ENCODE measurements at places on chromosomes 6 and 20.

GRCh38 chr20:24828992-24829648 is 119.9 kb upstream of the CST7 start:
- no peak for DNase-seq

- DNase-seq: no peak
Measured at GRCh38 chr20:58927490-58928061, 53.5 kb upstream of the NELFCD start.

DNA sequence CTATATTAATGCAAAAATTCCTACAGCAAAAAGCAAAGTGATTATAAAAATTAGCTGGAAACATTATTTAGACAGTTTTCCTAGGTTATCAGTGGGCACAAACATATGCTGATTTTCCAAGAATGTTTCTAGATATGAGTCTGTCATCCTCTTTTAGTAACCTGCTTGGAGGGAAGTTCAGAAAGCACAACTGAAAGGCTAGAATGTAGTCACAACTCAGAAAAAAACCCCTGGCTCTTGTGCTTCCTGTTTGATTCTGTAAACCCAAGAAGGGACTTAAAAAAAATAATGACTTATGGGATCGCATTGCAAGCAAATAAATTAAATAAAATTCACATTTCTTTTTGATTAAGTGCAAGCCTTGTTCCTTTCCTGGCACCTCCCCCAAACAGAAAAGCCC is 708.4 kb upstream of the EPHA7 start:
- no peak for DNase-seq

DNA sequence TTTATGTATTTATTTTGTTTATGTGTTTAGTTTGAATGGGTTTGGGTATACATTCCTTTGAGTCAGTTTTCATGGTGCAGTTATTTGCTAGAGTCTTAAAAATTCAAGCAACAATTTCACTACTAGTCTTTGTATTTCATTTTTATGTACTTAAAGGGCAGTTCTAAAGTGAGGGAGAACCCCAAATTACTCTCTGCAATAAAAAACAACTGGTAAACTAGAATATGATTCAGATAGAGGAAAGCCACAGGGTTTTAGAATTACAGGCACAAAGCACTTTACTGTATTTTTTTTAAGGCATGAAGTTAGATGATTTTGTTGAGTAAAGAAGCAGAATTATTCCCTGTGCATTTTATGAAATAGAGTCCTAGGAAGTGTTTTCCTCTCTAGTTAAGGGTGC is 183.3 kb downstream of the ARID1B start:
- no peak for DNase-seq

- no peak for DNase-seq
Measured at GRCh38 chr6:12383448-12383847, 93.3 kb downstream of the EDN1 start.

DNA sequence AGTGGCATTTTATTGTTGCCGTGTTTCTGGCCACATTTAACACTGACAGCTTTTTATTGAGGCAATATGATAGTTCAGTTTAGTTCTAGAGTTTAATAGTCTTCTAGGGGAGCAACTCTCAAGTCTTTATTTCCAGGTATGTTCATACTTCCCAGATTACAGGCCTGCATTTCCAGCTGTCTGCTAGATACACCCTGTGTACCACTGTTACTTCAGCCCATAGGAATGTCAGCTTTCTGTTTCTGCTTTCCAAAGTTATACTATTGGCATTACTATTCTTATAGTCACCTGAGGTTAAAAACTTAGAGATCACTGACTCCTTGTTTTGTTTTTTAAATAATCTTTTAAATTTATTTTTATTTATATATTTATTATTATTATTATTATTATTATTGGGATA is 7.6 kb downstream of the ZNF451 start:
- peak; percentile 71 for DNase-seq

DNA sequence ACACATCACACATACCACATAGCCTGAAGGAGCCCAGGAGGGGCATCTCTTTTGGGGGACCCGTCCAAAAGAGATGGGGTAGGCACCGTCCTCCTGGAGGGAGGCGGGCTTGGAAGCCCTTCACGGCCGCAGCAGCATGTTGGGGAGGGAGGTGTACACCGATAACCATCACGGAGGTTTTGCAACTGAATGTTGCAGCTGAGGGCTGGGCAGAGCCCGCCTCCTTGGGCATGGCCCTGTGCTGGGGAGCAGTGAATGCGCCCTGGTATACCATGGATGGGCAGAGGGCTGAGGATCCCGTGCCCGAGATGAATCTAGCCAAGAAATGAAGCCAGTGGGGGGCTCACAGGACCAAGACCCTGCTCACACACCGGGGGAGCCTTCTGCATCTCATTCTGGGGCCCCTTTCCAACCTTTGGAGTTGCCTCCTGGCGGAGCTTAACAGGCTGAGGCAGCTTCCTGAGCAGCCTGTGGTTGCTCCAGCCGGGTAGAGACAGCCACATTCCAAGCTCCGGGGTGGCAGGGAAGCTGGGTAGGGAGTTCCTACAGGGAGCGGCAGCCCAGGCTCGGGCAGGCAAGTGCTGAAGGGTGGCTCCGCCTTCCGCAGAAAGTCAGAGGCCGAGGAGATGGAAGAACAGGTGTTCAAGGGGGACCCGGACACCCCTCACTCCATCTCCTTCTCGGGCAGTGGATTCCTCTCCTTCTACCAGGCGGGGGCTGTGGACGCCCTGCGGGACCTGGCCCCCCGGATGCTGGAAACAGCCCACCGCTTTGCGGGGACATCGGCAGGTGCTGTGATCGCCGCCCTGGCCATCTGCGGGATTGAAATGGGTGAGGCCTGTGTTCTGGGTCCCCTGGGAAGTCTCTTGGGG is at the start of gene PNPLA1:
TSS of gene PNPLA1 (plus strand) at position 227 of the 872 bp plus-strand sequence. CDS start at position 627, 400 bp downstream.
- DNase-seq: peak; percentile 70

DNA sequence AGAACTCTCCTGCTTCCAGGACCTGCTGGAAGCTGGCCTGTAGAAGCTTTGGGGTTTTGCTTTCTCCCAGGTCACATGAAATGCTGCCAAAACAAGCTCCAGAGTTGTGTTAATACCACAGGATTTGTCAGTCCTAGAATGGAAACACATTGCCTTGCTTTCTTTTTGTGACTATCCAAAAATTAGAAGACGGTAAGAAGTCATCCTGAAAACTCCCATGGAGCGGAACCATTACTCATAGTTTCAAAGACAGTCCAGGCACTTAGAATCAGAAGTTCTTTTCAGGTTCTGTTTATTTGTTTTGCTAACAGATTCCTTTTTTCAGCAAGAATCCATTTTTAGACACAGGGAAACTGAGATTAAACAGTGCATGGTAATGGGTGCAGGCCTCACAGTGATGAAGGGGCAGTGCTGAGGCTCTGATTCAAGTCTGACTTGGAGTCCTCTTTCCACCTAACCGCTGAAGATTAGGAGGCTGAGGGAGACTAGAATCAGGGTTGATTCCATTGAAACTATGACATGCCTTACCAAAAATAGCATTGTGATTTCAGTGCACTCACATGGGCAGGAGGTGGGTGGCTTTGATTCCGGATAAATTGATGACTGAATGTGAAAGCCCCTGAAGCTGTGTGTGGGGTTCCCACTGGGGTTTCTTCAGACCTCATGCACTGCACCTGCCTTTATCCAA is 72.2 kb upstream of the NAA20 start:
- no peak for DNase-seq

GRCh38 chr6:41079080-41079479 is 6.3 kb downstream of the NFYA start:
- DNase-seq: no peak

DNA sequence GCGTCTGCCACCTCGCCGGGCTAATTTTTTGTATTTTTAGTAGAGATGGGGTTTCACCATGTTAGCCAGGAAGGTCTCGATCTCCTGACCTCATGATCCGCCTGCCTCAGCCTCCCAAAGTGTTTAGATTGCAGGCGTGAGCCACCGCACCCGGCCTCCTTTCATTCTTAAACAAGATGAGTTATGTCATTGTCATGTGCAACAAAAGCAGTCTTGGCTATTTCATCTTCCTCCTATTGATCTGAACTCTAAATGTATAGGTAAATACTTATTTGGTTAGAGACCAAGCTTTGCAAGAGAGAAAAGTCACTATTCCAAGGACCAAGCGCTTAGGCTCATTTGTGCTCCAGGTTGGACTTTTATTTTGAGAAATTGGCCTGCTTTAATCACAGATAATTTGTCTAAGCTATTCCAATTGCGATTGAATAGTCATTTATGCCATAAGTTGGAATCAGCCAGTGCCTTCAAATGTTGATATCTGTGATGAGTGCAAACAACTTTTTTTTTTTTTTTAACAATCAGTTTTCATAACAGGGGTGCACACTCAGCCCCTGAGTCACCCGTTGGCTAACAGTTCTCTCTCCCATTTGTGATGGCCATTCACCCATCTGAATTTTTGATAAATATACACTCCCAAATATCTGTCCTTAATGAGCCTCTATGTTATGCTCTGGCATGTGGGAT is 167.3 kb downstream of the BCAS1 start:
- DNase-seq: no peak

DNA sequence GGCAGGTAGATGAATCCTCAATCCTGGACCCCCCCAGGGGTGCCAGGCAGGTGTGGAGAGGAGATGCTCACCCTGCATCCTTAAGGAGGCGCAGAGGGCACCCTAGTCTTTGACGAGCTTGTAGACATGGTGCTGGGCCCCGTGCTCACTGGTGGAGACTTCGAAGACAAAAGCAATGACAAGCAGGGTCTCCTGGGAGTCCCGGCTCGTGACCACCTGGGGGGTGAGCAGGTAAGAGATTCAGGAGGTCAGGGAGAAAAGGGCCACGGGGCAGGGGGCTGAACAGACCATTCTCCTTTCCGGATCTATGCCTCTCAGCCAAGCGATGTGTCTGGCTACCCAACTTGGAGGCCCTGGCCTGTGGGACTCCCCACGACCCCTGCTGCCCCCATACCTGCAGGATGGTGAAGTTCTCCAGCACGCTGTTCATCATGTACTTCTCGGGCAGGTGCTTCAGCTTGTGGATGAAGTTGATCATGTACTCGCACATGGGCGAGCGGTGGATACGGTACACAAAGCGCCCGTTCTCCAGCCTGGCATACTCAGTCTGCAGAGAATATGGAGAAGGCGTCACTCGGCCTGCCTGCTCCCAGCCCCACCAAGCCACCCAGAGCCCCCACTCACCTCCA is 6.9 kb downstream of the RPL10A start:
- no peak for DNase-seq

GRCh38 chr20:50724851-50725723 is 6.3 kb upstream of the PARD6B start:
- DNase-seq: peak; percentile 88

- DNase-seq: no peak
Measured at GRCh38 chr6:147467886-147468285, 40.6 kb upstream of the SAMD5 start.

GRCh38 chr6:2429460-2429859 is 184.1 kb upstream of the GMDS start:
- no peak for DNase-seq

GRCh38 chr20:39264506-39265172 is 302.5 kb downstream of the DHX35 start:
- peak; percentile 75 for DNase-seq

- no peak for DNase-seq
Measured at GRCh38 chr6:146408583-146408982, 135.1 kb upstream of the RAB32 start.

GRCh38 chr20:9966966-9967365 is 67.8 kb upstream of the ANKEF1 start:
- no peak for DNase-seq

DNA sequence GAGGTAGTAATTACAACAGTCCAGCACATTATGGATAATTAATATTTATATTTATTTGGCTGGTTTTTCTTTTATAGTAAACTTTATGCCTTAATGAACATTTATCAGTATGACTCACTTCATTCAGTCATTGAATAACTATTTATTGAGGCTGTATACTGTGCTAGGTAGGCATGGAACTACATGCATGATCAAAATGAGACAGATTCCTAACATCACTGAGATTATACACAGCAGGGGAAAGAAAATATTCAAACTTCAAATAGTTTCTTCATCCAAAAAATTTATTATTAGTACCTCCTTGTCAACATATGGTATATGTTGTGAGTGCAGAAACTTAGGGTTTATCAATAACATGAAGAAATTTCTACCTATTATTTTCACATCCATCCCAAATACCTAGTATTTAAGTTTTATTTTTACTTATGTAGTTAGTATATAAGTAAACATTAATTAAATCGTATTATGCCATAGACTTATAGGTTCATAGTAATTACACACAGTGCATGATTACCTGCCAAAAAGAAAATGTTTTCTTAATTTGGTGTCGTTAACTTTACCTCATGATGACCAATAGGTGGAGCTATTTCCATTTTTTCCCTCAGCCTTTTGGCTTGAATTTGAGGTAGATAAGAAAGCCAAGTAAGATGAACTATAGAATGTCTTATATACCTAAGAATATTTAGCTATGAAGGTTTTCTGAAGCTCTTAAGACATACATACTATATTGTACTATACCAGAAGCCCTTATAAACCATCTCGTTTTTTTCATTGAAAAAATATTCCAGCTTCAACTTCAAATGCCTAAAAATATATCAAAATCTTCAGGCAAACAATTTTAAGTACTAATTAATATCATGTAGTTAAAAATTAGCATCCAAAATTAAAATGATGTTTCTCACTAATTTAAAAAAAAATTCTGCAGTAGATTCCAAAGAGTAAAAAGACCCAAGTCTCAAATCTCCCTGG is 12.5 kb upstream of the TMEM30A start:
- DNase-seq: no peak

DNA sequence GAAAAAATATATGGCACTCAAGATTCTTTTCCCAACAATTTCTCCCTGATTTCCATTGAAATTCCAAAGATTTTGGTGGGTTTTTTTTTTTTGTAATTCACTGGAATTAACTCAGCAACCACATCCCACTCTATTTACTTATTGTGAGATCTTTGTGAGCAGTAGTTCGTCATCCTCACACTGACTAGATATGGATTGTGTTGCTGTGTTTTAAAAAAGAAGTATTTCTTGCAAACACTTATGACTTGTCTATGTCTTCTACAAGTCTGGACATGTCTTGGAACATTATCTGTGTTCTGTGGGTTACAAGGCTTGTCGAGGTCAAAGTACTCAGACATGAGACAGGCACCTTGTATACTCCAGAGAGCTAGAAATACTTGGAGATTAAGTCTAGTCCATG is 7.3 kb upstream of the TENT5A start:
- peak; percentile 82 for DNase-seq

DNA sequence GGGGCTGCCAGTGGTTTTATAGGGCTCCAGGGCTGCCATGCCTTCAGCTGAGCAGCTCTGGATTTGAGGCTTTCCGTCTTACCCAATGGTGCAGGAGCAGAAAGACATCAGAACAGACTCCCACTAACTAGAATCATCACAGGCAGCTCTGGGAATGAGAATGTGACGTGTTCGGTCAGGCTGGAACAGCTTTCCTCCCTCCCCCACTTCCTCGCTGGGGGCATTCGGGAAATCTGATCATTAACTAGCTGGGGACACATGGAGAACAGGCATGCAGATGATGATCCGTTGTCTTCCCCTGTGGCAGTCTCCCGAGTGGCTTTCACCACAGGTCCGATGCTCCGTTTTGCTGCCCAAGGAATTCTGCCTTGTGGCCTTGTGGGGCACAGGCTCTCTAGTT is 5.5 kb upstream of the MTG2 start:
- DNase-seq: no peak

- DNase-seq: no peak
Measured at GRCh38 chr20:59217173-59217572, 53.6 kb downstream of the ZNF831 start.

Measured in foreskin keratinocyte (primary cell).